HFF-Myc (cell line): ENCODE measurements at places on chromosomes 2 and 18.
A peak's percentile ranks its signal among the peaks of the same experiment; 100 is the strongest.

GRCh38 chr18:41858761-41859555 is 96.1 kb upstream of the PIK3C3 start:
- no peak for DNase-seq

GRCh38 chr2:100984892-100985307 is 17.2 kb upstream of the RPL31 start:
- no peak for DNase-seq

DNA sequence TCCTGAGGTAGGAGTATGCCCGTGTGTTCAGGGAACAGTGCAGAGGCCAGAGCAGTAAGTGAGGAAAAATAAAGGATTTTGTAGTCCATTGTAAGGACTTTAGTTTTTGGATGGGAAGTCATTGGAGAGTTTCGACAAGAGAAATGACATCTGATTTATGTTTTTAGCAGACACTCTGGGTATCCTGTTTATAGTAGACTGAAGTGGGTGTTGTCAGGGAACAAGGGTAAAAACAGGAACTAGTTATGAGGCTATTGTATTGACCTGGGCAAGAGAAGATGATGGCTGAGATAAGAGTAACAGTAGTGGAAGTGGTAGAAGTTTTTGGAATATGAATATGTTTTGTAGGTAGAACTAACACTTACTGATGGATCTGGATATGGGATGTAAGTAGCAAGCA is 59.8 kb downstream of the GTF2A1L start:
- no peak for DNase-seq

DNA sequence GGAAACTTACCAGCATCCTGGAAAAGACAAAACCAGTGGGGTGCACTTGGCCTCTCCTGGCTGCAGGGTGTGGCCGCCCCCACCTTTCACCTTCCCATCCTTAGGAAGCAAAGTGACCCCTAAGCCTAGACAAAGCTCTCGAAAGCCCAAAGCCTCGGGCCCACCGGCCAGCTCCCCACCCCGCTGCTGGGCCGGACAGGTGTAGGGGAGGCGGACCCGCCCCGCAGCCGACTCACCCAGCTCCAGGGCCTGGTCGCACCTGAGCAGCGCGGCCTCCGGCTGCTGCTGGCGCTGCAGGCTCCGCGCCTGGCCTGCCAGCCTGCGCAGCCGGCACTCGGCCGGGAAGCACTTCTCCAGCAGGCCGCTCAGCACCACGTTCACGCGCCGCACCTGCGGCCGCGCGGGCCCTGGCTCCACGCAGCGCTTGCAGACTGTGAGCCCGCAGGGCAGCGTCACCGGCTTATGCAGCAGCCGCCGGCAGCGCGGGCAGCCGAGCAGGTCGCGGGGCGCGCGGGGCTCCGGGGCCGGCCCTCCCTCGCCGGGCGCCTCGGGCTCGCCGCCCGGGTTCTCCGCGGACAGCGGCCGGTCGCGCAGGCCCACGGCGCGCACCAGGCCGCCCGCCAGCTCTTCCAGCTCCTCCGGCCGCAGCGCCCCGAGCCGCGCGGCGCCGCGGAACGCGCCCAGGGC is 979 bp downstream of the LONRF2 start:
- no peak for DNase-seq

- no peak for DNase-seq
Observed at GRCh38 chr18:79100944-79101343, 31.8 kb downstream of the ATP9B start.

DNA sequence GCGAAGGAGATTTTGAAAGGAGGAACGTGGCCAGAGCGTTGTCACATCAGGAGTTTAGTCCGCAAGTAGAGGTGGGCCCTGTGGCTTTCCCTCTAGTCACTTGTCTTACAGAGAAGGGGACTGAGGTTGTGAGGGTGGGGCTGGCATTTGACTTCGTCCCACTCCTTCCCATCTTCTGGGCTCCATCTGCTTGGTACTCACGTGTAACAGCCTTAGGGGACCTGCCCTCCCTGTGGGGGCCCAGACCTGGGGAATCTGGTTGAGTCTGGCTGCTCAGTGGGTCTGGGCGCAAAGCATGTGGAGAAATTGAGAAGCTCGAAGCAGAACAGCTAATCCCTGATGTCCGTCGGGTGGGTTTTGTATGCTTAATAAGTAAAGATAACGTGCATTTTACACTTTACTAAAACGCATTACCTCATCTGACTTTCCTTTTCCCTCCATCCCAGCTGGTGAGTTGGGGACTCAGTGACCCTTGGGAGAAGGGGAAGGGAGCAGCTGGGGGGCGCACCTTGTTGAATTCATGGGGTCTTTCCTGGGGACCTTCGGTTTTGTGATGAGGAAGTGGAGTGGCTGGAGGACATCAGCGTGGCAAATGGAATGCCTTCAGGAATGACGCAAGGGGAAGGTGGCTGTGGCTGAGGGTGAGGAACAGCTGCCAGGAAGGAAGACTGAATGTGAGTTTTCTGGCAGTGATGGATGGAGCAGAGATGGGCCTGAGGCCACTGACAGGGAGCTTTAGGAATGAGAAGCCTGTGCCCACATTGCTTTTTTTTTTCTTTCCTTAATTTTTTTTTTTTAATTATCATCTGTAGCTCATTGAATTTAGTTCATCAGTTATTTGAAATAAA is 44.8 kb downstream of the ASAP2 start:
- no peak for DNase-seq

- no peak for DNase-seq
Observed at GRCh38 chr2:29804671-29805070, 116.7 kb downstream of the ALK start.

- no peak for DNase-seq
Observed at GRCh38 chr2:61887717-61888266, 664 bp downstream of the CCT4 start.

DNA sequence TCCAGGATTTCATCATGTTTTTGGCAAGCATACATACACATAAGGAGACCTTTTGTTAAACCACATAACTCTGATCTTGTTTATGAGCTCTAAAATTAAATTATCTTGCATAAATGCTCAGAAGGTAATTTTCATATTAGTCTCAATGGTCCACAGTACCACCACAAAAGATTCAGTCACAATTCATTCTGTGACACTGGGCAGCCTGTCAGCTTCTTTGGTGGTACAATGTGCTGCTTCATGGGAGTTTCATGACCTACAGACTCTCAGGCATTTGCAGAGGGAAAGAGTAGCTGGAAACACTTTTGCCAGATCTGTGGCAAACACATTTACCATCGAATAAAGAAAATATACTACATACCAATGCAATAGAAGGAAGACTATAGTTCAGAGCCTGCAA is 51.3 kb upstream of the ZNF397 start:
- no peak for DNase-seq

DNA sequence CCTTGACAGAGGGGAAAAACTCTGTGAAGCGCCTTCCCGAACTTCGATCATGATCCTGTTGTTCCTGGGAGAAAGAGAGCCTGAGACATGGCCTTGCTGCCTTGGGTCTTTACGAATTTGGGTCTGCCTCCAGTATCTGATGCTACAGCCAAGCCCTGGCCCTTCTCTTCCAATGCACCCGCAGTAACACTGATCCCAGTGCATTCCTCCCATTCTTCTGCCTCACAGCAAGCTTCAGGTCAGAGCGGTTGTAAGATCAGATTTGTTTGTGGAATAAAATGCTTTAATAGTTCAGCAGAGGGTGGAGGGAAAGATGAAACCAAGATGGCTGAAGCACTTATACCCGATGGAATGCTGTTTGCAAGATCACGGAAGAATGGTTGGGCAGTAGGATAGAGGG is 196.7 kb upstream of the SIX2 start:
- no peak for DNase-seq

GRCh38 chr2:233418761-233419546 is 64.7 kb downstream of the DGKD start:
- peak; percentile 40 for DNase-seq

- peak; percentile 22 for DNase-seq
Observed at GRCh38 chr18:75638776-75639471, 211.4 kb upstream of the SMIM21 start.

DNA sequence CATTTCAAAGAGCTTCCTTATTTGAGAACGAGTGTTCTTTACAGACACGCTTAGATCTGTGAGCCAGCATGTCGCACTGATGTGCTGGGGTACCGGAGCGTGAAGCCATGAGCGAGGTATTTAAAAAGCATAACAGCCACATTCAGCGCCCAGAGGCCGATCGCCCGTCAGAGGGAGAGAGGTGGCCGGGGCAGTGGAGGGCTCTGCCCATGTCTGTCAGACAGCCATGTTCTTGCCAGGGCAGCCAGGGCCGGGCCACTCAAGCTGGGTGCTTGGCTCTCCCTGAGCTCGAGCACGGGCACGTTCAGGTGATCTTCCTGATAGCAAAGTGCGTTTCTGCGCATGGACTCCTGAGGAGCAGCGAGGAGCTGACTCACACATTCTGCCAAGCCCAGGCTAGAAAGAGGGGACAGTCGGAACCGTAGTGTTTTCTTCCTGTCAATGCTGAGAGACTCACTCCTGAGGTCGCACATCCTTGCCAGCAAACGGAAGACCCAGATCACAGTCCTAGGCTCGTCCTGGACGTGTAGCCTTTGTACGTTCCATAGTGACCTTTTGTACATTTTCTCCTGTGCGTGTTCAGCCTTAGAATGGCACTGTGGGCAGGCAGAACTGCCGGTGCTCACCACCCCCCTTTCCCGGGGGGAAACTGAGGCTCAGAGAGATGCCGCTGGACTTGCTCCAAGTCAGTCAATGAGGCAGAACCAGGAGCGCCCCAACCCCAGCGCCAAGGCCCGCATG is 100.7 kb downstream of the NFATC1 start:
- DNase-seq: no peak

DNA sequence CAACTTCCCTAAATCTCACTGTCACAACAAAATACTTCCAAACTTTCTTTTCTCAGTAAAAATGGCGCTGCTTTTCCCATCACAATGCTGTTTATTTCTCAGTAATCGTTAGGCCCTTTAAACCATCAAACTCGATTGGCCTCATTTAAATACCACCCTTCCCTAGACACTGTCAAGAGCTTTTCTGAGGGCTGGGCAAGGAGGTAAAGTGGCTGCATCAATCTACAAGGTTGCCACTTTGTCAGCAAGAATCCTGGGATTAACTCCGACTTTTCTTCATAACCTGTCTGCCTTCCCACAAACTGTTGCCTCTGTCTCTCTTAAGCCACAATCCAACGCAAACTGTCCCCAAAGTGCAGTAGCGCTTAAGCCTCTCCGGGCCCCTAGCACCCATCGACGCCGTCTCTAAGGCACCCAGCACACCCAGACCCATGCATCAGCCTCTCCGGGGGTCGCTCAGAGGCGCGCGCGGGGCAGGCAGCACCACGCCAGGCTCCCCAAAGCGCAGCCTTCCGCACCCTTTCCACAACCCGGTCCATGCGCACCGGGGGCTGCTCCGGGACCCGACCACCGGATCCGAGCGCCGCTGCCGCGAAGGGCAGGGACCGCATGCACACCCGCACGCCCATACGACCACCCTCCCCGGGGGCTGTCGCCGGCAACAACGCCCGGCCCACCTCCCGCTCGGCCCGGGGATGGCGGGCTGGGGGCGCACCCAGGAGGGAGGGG is 683 bp downstream of the MBOAT2 start:
- no peak for DNase-seq

DNA sequence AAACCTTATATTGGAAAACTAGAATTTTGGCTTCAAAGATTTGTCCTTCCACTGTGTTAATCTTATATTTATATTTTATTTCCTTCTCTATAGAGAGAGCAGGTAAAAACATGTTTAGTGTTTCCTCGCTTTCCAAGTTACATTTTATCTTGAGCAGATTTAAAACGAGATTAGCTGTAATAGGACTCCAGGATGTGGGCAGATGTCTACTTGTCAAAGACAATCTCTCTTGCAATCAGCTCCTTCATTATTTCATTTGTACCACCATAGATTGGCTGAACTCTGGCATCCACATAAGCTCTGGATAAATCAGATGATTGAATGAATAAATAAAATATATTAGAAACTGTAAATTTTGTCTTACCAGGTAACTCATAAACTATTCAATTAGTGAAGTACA is 17.5 kb upstream of the KANSL1L start:
- DNase-seq: no peak

GRCh38 chr2:171958475-171958874 is 36.2 kb downstream of the HAT1 start:
- DNase-seq: no peak

DNA sequence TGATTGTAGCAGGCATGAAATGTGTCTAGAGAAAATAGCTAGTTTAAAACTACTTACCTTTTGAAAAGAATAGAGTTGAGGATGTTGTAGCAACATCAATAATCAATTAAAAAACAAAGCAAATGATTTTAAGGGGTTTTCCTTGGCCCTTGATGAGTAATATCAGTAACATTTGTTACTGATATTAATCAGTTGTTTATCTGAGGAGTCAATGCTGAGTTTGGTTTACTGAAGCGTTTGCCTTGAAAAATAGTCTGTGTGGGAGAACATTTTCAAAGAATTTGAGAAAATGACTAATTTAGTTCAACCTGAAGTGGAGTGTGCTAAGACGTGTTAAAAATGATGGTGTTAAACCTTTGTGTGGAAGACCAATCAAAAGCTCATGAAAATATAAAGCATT is 9.3 kb downstream of the PTH2R start:
- DNase-seq: no peak

- no peak for DNase-seq
Observed at GRCh38 chr18:62437235-62438017, 85.4 kb upstream of the ZCCHC2 start.

DNA sequence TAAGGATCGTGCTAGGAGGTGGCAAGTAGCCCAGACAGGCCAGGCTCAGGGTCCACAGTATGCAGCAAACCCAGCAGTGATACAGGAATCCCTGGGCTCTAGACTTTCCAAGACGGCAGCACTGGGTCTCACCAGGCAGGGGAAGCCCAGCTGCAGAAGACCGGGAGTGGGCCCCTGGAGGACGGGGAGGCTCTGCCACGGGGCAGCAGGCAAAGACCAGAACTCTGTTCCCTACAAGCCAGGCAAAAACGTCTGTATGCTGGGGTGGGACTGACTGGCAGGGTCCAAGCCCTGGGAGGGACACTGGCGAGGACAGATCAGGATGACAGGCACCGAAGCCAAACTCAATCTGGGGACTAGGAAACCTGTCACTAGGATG is 98.9 kb upstream of the SEC11C start:
- DNase-seq: no peak

DNA sequence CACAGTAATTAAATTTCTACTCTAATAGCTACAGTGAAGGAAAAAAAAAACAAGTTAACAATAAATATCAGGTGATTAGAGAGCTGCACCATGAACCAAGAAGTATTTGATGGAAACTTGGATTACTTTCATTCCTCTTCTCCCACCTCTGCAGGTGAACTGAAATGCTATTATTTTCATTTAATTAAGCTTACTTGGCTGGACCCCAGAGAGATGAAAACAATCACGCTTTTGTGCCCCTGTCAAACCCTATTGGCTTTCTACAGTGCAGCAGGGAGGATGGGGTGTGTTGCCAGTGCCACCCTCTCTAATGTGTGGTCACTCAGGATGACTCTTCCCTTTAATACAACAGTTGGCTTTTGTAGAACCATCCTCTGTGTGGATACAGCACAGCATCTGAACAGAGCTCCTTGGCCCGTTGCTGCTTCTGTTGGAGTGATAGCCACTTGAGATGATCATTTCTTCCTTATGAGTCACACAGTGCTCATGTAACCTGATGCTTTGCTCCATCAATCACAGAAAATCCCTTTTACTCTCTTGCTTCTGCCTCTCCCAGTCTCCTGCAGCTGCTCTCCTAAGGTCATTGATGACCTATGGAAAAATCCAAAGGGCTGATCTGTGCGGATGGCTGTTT is 5.5 kb upstream of the ARL4C start:
- peak; percentile 32 for DNase-seq
